ENCODE measurements at places on chromosomes 4 and X.

DNA sequence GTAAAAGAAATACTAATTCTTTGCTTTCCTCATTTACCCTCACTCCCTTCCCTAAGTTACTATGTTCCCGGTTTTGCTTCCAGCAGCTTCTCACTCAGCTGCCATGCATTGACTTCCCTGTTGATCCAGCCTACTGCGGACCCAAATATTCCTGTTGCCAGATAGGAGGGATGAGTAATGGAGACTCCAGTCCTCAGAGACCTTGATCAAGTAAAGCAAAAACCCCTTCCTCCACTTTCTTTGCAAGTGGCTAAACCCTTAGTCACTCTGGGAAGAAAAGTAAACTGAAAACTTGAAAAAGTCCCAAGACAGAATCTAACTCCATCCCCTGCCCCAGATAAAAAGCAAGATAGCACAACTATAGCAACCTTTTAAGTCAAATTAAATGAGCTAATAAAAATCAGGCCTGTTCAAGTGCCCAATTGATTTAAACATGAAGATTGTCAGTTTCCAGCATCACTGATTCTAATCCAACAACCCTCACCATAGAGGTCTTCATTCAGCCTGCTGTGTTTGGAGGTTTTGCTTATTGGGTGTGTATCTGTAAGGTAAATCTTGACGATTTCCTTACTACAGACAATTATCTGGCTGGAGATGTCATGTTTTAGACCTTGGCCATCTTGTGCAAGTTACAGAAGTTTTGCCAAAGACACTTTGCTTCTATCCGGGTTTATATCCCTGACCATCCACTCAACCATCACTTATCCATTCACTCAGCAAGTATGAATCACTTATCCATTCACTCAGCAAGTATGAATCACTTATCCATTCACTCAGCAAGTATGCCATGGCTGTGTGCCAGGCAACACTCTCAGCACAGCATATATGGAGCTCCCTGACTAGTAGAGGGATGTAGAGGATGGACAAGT lies 17.6 kb downstream of the FGFBP1 start:
- no peak for DNase-seq

GRCh38 chr4:87209696-87210095 lies 10.7 kb downstream of the KLHL8 start:
- DNase-seq: no peak

- no peak for DNase-seq
Measured at GRCh38 chr4:7524843-7525242, 90.1 kb upstream of the PSAPL1 start.

DNA sequence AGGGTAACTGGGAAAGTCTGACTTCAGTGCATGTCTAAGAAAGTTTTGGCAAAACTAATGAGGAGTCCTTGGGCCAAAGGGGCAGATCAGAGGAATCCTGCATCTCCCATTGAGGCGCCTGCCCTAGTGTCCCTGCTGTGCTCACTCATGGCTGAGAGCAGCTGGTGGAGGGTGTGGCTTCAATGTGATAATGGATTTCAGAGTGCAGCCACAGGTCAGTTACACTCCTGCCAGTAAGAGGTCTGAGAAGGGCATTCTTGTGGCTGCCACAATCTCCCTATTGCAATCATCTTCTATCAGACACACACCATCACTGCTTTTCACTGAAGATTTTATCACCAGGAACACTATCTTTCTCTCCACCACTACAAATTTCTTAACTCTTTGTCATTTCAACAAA lies 457.1 kb downstream of the MID1IP1 start:
- no peak for DNase-seq

DNA sequence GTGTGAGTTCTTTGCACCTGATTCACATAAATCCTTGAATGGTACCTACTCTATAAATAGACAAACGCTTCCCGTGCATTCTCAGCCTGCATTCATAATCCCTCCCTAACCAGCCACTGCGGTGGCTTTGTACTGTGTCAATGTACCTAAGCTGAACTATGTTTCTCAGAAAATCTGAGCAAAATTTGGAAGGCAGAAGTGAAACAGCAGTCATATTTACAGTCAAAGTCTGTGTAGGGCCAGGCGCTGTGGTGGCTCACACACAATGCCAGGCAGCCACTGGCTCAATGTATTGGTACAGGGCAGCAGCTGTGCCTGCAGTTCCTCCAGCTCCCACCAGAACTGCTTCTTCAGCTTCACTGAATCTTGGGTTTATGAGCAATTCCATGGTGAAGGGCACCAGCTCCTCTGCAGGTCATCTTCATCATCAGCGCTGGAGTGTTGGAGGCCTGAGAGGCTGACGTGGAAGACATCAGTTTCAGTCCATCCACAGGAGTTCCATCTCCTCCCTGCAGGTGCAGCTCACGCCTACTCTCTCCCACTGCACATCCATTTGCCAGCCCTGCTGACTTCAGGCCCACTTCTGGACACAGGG lies 32.3 kb upstream of the IRF2 start:
- DNase-seq: no peak

DNA sequence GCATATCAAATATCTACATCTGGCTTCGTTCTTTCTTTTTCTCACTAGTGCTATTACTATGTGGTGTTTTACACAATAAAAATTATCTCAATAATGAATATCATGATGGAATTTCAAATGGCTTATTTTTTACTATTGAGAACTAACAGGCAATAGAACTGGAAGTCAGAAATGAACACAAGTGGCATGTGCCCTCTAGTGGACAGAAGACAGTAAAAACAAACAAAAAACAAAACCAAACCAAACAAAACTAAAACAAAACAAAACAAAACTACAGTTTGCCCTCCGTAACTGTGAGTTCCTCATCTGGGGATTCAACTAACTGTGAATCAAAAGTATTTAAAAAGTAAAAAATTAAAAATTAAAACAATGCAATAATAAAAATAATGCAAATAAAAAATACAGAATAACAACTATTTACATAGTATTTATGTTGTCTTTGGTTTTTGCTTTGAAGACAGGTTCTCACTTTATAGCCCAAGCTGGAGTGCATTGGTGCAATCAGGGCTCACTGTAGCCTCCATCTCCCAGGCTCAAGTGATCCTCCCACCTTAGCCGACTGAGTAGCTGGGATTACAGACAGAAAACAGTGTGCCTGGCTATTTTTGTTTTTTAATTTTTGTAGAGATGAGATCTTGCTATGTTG lies 195.6 kb upstream of the TACR3 start:
- DNase-seq: peak; percentile 16

DNA sequence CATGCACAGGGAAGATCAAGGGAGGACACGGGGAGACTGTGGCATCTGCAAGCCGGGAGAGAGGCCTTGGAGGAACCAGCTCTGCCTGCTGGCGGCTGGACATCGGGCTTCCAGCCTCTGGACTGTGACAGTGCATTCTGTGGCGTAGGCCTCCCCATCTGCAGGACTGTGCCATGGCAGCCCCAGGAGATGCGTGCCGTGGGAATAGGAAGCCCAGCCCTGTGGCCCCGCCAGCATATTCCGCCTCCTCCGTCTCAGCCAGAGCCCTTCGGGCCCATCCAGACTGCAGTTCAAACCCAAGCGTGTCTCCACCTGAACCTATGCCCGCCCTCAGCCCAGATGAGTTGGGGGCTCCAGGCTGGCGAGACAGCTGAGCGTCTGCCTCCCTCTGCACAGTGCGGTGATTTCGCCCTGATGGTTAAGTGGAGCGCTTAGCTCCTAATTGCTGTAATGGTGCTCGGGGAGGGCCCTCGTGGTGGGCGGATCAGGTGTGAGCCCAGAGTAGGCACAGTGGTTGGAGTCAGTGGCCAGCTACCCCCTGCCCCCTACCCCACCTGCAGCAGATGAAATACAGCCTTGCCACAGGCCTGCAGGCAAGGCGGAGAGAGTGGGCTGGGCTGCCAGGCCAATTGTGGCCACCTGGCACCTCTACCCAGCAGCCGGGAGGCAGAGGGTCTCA lies 133.9 kb downstream of the HMX1 start:
- no peak for DNase-seq

DNA sequence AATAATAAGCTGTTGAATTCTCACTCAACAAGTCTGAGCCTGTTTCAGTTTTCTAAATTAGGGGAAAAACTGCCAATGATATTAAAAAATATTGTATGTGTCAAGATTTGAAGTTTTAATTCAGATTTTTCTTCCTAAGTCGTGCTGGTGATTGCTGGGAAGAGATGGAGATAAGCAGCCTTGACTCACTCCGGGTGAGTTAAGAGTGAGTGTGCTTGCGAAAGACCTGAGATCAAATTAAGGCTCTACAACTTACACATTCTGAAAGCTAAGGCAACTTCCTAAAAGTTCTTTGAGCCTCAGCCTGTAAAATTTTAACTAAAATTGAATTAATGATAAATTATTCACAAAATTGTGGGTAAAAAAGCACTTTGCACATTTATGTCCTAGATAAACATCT lies 1441.2 kb downstream of the PCDH7 start:
- no peak for DNase-seq

DNA sequence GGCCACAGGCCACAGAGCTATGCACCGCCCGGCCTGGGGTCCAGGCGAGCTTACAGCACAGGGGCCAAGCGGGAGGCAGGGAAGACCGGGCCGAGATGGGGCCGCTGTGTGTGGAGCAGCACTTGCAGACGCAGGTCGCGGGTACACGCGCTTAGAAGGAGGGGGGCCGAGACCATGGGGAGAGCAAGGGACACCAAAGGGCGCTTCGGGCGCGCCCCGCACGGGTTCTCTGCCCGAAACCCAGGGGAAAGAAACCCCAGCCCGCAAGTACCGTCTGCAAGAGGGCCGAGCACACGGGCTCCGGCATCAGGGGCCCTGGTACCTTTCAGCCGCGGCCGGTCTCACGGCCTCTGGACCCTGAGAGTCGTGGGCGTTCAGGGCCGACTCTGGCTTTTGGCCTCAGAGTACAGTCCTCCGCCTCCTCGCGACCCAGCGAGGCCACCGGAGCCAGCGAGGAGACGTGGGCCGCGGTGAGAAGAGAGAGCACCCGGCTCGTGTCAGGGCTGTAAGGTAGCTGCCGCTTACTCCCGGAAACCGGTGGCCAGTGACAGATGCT lies 342 bp downstream of the EOLA2 start:
- no peak for DNase-seq

GRCh38 chrX:70554081-70554480 lies 109.4 kb downstream of the DLG3 start:
- no peak for DNase-seq

- DNase-seq: no peak
Measured at GRCh38 chr4:175540151-175540550, 271.9 kb downstream of the GPM6A start.
